ENCODE measurements at places on chromosomes 13 and 19.

- DNase-seq = no peak
These were observed 72.1 kb downstream of the KLF12 start for GRCh38 chr13:74061926-74062595.

- no peak for DNase-seq
These were observed 40.7 kb upstream of the TNFSF11 start for GRCh38 chr13:42533336-42533591.

DNA sequence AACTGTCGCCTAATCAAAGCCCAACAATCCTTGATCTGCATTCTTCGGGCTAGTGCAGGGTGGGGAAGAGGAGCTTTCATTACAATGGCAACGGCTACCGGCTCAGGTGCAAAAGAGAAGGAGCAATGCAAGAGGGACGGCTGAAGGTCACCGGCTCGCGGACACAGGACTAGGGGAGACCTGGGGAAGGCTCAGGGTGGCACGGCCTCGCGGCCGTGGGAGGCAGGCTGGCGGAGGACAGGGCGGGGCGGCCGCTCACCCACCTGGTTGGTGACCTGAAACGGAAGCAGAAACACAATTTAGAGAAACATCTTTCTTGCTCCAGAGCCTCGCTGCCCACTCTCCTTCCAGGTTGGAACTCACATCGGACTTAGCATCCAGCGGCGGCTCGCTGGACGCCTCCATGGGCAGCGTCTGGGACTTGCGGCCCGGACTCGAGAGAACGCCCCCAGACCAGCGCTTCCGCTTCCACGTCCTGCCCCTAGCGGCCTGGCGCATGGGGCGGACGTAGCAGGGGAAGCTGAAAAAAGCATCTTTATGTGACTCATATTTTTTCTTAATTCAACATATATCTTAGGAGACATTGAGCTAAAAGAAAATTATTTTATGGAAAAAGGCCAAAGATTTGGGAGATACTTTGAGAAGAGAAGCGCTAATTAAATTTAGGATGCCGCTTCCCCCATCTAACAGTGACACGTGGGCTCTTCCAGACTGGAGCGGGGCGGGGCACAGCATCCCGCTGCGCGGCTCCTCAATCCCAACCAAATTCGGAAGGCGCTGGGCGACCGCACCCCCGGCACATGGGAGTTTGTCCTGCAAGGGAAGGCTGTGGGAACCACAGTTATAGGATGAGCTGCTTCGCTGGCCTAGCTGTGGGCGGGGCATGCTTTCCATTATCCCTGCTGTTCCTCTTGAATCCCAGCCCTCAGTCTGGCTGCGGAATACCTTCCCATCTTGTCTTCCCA, at the start of gene COMMD6:
COMMD6 (minus strand) TSS at position 441 of the 965 bp plus-strand sequence; CDS start at position 405, 36 bp downstream.
- DNase-seq = peak; percentile 91

- DNase-seq = no peak
These were observed 20.9 kb downstream of the FCHO1 start for GRCh38 chr19:17772172-17772571.

GRCh38 chr19:18618236-18618635, 5.6 kb downstream of the TMEM59L start:
- DNase-seq = no peak

- no peak for DNase-seq
These were observed 416.1 kb downstream of the ZNF536 start for GRCh38 chr19:30788105-30788765.

GRCh38 chr13:46850214-46850613, 46.6 kb downstream of the HTR2A start:
- DNase-seq = no peak

GRCh38 chr19:38727868-38728660, 16.2 kb downstream of the CAPN12 start:
- DNase-seq = no peak
